ENCODE measurements at places on chromosomes 11 and 22.

DNA sequence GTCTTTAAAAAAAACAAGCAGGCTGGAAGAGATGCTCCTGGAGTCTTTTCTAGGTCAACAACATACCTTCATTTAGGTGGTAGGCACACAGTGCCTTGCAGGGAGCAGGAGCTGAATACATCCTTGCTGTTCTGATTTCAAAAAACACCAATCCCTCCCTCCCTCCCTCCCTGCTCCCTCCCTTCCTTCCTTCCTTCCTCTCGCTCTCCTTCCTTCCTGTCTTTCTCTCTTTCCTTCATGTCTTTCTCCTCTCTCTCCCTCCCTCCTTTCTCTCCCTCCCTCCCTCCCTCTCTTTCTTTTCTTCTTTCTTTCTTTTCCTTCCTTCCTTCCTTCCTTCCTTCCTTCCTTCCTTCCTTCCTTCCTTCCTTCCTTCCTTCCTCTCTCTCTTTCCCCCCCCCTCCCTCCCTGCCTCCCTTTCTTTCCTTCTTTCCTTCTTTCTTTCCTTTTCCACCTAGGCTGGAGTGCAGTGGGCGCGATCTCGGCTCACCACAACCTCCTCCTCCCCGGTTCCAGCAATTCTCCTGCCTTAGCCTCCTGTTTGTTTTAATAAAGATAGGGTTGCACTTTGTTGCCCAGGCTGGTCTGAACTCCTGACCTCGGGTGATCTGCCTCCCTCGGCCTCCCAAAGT, 245.1 kb downstream of the MIAT start:
- no peak for DNase-seq

DNA sequence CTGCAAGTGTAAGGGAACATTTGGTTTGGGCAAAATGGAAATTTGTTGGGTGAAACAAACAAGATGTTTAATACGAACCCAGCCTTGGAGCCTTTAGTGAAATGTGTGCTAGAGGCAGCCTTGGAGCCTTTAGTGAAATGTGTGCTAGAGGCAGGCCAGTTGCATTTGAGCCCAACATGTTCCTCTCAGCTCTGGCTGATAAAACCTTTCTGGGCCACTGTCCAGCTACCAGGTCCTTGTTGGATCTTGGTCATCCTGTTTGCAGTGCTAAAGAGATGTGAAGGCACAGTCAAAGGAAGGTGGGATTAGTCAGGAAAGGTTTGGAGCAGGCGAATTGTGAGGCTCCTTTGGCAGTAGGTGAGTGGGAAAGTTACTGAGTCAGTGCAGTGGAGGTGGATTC, 48.9 kb downstream of the CEP164 start:
- DNase-seq: no peak

DNA sequence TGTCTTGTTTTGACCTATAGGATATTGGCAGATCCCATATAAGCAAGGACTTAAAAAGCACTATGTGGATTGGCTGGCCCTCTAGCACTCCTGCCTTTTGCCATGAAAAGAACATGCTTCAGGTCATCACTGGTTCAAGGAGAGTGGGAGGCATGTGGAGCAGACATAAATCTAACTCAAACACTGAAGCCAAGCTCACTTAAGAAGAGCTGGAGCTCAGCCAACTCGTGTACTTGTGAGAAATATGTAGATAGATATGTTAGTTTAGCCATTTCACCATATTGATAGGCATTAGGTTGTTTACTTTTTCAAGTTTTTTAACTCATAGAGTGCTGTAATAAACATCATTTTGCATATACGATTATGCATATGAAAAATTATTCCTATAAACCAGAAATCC, 19.9 kb upstream of the BBOX1 start:
- no peak for DNase-seq

DNA sequence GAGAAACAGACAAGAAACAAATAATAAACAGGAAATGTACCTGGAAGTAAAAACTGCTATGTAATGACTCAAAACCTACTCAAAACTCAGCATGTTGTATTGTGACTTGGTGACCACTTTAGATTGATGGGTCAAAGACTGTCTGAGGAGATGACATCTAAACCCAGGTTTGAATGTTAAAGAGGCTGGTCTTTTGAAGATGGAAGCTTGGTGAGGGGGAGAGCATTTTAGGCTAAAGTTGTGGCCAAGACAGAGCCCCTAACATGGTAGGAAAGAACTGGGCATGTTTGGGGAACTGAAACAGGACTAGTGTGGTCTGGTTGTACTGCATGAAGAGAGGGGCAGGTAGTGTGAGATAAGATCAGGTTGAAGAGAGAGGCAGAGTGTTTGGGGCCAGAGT, 85.3 kb upstream of the MYO18B start:
- DNase-seq: no peak

GRCh38 chr22:39173787-39174497, 21.5 kb upstream of the CBX7 start:
- no peak for DNase-seq

DNA sequence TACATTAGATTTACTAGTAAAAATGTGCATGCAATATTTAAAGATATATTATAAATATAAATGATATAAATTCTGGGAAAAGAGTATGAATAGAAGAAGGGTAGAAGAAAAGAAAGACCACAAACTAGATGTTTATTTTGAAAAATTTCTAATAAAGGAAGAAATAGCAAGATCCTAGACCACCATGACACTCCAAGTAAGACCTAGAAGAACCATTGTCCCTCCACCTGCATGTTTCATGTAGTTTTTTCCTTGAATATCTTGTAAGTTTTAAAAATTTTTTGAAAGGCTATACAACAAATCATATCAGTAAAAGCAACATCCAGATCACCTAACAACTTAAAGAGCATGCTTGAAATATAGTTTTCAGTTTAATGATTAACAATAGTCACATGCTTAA, 46.8 kb downstream of the ARHGAP32 start:
- DNase-seq: no peak

DNA sequence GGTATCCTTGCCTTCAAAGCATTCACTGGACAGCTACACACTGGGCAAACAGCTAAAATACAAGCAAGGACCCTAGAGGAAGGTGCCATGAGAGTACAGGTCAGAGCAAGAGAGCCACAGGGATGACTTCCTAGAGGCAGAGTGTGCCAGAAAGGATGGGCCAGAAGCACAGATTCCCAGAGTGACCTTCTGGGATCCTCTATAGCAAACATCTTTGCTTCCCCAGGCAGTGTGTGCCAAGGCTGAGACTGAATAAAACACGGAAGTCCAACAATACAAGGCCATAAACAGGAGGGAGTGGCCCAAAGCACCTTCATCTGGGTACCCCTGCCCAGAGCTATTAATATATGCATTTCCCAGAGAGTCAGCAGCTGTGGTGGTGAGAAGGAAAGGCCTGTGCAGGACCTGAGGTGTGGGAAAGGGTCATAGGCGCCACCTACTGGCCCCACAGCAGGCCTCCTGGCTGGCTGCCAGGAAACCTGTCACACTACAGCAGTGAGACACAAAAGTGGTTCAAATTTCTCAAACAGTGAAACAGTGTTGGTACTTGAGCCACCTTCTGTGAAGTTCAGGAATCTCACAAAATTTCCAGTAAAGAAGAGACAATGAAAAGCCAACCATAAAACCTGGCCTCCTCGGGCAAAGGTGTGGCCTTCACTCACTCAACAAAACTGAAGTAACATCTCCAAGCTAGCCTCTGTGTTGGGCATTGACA, 20.3 kb downstream of the CLPB start:
- peak; percentile 88 for DNase-seq

- DNase-seq: no peak
These were observed 7.9 kb upstream of the CYTH4 start for GRCh38 chr22:37274380-37274862.

DNA sequence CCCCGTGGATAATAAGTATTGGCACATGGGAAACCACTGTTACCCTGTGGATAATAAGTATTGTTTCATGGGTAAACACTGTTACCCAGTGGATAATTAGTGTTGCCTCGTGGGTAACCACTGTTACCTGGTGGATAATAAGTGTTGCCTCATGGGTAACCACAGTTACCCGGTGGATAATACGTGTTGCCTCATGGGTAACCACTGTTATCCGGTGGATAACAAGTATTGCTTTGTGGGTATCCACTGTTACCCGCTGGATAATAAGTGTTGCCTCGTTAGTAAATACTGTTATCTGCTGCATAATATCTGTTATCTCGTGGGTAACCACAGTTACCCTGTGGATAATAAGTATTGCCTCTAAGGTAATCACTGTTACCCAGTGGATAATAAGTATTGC, 25.5 kb upstream of the NXPE4 start:
- DNase-seq: no peak

- no peak for DNase-seq
These were observed 587.5 kb upstream of the B3GAT1 start for GRCh38 chr11:134999590-134999989.

DNA sequence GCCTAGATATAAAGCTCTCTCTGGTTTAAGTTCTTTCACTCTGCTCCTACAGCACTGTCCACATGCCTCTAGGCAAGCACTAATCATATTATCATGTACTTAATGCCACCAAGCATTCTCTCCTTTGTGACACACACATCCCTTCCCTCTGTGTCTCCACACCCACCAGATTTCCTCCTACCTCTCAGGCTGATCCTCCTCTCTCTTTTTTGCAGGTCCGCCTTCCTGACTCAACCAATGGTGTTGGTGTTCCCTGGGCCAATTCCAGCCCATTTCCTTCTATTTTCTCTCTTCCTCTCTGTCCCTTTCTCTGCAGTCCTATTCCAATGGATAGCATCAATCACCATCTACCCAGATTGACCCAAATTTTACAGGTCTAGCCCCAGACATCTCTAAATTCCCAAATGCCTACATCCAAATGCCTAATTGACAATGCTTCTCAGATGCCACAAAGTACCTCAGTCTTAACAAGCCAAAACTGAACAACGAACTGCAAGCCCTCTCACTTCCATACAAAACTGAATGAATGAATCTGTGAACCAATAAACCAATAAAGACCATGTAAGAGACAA, 504 bp upstream of the ZNF215 start:
- peak; percentile 65 for DNase-seq

DNA sequence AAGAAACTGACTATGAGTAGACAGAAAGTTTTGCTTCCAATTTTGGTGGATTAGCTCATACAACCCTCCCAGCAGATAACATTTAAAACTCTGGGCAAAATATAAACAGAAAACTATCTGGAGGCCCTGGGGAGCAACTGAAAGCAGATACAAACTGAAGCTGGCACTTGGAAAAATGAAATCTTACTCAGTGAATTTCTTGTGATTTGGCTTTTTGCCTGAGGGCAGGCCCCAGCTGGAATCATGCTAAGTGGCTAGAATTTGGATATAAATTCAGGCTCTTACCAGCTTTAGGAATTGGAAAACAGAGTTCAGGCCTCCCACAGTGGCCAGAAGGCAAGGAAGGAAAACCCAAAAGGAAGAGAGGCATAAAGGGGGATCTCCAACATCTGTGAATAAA, 85.8 kb downstream of the EFCAB6 start:
- DNase-seq: no peak
